ENCODE measurements at places on chromosomes 3 and 15.

DNA sequence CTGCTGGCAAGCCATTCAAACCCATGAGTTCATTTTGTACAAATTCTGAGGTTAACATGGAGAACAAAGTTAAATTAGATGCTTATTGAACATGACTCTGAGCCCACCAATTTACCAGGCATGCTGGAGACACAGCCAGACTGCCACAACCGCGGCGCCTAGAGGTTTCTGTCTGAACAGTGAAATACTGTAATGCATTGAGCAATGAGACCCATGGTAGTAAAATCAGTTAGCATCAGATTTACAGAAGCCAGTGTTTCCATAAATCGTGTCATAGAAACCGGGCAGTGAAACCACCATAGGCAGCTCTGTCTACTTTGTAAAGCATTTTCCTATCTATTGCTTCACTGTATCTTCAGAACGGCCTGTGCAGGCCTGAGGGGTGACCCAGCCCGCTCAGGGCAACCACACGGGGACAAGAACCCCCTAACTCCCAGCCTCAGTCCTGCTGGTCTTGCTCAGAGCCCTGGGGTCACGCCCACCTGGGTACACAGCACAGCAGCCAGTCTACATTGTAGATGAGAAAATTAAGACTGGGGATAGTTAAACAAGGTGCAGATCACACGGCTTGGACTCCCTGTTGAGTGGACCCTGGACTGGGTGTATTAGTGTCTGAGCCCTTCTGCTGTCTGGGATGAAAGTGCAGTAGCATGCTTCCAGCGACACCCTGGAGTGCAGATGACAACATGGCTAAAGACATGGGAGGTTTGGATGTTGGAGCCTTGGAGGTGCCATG, 44.2 kb downstream of the MGLL start:
- DNase-seq, result no peak

- DNase-seq, result no peak
Measured at GRCh38 chr3:126512026-126512425, 5.5 kb downstream of the UROC1 start.

- DNase-seq, result no peak
Measured at GRCh38 chr15:67905628-67906027, 65.8 kb upstream of the RNU6-1 start.

GRCh38 chr15:95567686-95568085, 762.8 kb upstream of the NR2F2 start:
- peak; percentile 15 for DNase-seq

- no peak for DNase-seq
Measured at GRCh38 chr3:31184261-31185061, 290.0 kb upstream of the GADL1 start.

DNA sequence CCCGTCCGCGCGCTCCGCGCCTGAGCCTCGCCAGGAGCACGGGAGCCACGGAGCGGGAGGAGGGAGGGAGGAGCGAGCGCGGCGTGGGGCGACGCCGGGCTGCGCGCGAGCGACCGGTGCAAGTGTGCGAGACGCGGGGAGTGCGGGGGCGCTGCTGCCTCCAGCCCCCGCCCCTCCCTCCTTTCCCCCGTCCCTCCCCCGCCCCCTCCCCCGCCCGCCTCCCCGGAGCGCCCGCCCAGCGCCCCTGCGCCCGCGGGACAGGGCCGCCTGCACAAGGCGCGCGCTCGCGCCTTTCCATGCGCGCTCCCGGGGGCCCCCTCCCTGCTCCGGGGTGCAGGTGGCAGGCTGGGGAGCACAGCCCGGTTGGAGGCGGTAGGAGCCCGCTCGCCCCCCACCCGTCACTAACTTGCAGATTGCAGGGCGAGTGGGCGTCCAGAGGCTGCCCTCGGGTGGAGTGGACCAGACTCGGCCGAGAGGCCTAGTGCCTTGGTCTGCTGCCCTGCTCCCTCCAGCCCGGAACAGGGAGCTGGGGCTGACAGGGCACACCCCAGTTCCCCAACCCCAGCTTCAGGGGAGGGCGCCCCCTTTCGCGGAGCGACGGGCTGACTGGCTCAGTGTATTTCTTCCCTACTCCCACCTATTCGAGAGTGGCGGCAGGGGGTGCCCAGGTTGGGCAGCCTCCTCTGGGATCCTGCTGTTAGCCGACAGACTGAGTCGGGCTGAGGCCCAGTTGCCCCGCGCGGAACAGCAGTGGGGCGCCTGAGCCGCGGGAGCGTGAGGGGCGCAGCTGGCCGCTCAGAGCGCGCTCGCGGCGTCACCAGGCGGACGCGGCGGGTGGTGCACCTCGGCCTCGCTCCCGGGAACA, at the start of gene WNT7A:
Gene WNT7A, minus strand, starts transcription at position 126 of the 865 bp plus-strand sequence. CDS start 255 bp downstream, outside the sequence.
- DNase-seq, result peak; percentile 74

DNA sequence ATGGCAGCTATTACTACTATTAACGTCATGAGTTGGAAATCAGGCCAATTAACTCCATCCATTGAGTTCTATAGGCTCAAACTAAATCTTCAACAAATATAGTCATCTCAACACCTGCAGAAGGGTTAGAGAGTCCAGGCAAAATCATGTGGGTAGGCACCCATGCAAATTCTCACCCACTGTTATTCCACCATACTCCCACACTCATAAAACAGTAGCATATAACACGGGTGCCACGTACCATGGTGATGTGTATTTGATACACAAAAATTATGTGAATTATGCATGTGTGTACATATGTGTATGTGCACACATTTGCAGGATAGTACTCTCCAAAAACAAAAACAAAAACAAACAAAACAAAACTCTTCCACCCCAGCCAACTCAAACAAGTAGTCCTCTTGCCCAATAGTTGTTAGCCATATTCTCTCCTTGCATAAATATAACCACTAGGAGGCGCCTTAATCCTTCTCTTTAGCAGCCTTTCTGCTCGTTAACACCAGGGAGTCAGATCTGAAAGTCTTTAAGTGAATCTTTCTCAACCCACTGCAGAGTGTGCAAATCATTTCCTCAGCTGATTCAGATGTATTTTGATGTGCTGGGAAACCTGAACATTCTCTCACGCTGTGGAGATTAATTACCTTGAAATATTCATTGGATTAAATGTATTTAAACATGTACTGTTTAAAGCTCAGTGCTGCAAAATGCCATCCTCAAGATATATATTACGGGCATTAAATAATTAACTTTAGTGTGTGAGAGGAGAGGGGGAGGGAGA, 38.0 kb upstream of the COPB2 start:
- DNase-seq, result peak; percentile 76

DNA sequence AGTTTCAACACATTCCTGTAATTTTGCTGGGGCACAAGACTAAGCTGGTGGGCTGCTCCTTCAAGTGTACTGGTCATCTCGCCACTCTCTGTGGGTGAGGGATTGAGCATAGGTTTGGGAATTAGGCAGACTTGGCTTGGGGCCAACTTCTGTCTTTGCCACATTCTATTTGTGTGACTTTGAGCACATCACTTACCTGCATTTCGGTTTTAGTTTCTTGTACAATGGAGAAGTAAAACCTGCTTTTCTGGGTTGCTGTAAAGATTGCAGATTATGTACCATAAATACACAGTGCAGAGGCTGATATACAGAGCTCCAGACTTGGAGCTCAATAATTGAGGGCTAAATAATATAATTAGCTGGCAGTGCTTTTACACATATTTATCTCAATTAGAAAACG, 162.1 kb downstream of the C3orf38 start:
- DNase-seq, result no peak

GRCh38 chr15:65048241-65048640, 3.1 kb downstream of the SLC51B start:
- no peak for DNase-seq

DNA sequence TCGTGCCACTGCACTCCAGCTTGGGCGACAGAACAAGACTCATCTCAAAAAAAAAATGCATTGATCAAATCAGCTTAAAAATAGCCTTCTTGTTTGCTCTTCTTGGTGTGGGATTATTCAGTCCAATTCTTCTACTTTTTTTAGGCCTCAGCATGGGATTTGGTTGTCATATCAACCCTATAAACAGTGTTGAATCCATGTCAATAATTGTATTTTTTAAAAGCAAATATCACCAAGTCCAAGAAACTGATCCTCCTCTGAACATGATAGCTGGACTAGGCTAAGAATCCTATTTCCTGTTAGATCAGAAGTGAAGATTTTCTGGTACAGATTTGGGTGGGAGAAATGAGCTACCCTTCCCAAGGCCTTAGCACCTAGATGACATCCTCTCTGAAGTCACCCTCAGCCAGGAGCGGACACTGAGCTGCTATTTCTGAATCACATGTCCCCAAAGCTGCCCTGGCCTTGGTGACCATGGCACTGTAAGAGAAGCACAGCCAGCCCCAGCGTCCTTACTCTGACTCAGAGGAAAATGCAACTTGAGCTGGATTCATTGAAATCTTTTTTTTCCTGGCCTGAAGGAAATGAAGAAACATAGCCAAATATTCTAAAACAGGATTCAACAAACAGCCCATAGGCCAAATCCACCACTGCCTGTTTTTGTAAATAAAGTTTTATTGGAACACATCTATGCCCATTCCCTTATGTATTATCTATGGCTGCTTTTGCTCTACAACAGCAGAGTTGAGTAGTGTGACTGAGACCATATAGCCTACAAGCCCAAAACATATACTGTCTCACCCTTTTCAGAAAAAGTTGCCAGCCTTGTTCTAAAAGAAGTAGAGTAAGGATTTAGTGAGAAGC, 215.9 kb upstream of the CTDSPL start:
- no peak for DNase-seq

- no peak for DNase-seq
Measured at GRCh38 chr15:70046679-70047369, 50.9 kb downstream of the TLE3 start.

GRCh38 chr3:45088543-45089358, 57.4 kb downstream of the CDCP1 start:
- DNase-seq, result no peak

DNA sequence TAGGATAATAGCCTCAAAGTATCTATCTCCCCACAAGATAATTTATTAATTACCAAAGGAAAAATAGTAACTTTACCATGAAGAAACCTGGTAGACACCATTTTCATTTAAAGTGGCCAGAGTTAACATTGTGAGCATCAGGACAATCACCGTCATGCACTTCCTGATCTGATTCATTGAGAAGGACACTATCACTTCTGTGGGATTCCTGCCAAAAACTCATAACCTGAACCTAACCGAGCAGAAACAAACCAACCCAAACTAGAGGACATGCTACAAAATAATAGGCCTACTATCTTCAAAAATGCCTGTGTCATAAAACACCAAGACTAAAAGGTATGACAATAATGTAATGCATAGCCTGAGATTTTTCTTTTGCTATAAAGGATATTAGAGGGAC, 39.0 kb downstream of the FSIP1 start:
- DNase-seq, result no peak

DNA sequence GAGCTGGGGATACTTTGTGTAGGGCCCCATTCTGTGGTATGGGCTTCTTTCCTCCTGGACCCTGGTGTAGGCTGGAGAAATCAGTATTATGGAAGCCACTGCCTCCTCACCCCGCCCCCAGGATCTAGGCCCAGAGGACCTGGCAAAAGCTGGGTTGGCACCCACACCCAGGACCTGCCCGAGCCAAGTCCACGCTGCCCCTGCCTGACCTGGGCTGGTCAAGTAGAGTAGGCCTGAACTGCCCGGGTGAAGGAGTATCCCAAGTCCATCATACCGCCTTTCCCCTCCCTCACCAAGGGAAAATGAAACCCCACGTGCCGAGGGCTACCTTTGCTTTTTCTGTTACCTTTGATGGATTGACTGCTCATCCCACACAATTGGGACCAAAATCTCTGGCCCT, 37.7 kb upstream of the TRAK1 start:
- DNase-seq, result no peak

GRCh38 chr3:13884851-13885703, 5.2 kb upstream of the WNT7A start:
- DNase-seq, result no peak

- DNase-seq, result no peak
Measured at GRCh38 chr3:128160661-128161060, 7.4 kb downstream of the EEFSEC start.

DNA sequence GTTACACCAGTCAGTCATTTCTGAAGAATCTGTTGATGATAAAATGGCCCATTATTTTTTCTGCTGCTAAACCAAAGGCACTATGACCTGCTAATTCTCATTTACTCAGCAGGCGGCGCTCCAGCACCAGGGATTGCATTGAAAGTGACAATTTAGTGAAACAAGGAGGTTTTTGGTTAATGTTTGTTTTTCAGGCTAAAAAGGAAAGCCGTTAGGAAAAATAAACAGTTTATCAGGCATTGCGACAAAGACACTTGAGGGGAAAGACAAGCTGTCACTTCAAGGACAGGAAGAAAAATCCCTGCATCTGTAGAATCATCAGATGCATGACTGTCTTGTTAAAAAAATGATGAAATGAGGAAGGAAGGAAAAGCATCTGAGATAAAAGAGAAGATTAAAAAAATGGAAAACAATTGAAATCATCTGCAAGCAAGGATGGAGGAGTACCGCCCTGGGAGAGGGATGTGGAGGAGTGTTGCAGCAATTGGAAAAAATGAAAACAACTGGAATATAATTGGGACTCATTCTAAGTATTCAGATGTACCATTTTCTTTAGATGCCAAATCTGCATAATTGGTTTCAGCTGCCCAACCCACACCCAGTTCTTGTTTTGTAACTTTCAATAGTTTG, 54.0 kb downstream of the NR1D2 start:
- DNase-seq, result peak; percentile 57

DNA sequence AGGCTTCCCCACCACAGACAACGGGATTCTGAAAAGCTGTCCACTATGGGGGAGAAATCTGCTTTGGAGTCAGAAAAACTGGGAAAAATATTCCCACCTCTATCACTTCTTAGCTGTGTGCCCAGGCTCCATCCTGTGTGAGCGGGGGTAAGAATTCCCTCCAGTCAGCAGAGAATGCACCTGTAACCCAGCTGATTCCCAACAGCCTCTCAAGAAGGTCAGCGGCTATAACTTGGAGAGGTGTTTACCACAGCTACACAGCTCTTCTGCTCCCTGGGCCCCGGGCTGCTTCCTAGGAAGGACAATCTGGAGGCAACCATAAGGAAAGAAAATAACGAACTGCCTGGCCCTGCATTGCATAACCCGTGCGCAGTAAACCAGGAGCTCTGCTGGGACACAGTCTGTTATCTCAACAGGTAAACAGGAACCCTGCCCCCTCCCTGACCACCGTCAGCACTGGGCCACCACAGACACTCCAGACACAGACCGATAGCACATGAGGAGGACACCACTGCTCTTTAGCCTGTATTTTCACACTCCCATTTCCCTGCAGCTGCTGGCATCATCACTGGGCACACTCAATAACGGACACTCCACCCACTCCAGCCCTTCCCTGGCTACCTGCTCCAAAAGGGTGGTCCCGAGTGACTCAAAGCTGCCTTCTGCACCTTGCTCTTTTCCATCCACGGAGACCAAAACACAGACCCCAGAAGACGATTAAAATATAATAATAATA, 2.1 kb downstream of the RAB43 start:
- no peak for DNase-seq

- DNase-seq, result no peak
Measured at GRCh38 chr3:151209654-151210053, 6.6 kb upstream of the GPR171 start.

GRCh38 chr3:126481808-126482502, 6.3 kb upstream of the ZXDC start:
- peak; percentile 59 for DNase-seq

GRCh38 chr3:80017369-80017768, 249.6 kb upstream of the ROBO1 start:
- DNase-seq, result no peak

GRCh38 chr15:79132770-79133169, 42.2 kb upstream of the RASGRF1 start:
- DNase-seq, result no peak

- DNase-seq, result peak; percentile 98
Measured at GRCh38 chr3:107240183-107241091, 136.8 kb upstream of the CCDC54 start.

GRCh38 chr3:134030379-134031347, 938 bp upstream of the SLCO2A1 start:
- no peak for DNase-seq

- no peak for DNase-seq
Measured at GRCh38 chr3:117314441-117315150, 605.0 kb downstream of the TUSC7 start.
